ENCODE measurements at places on chromosomes 2 and 18.

- DNase-seq, result peak; percentile 26
Observed at GRCh38 chr2:25421289-25421688, 79.6 kb upstream of the DNMT3A start.

DNA sequence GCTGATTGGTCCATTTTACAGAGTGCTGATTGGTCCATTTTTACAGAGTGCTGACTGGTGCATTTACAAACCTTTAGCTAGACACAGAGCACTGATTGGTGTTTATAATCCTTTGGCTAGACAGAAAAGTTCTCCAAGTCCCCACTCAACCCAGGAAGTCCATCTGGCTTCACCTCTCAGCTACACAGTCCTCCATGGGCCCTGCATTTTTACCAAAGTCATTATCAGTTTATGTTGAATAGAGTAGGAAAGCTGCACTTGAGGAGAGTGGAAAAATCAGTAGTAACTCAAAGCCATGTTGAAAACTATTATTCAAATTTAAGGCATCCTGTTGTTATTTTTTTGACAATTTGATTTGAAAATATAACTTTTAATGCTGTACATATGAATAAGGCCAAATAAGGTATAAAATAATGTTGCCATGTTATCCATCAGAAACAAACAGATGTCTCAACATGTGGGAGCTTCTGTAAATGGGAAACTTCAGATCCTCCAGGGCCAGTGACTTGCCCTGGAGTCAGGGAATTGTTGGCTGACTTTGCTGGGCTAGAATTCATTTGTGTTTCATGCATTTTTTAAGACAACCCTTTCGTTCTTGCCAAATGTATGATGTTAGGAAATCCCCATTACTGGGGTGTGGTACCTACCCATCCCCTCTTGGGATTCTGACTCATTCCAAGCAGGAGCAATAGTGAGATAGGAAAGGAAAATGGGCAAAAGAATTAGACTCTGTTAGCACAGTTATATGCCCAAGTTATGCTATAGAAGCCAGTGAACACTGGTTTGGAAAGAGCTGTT, 37.8 kb upstream of the CCDC195 start:
- DNase-seq, result no peak

- DNase-seq, result no peak
Observed at GRCh38 chr2:37906131-37906530, 19.0 kb upstream of the RMDN2 start.

GRCh38 chr2:223647258-223647952, 45.2 kb upstream of the SCG2 start:
- no peak for DNase-seq

GRCh38 chr2:109287838-109288237, 158.8 kb downstream of the SH3RF3 start:
- DNase-seq, result no peak

GRCh38 chr2:48905696-48906095, 150.2 kb upstream of the LHCGR start:
- DNase-seq, result no peak

GRCh38 chr2:151032741-151033191, 228.9 kb downstream of the RBM43 start:
- no peak for DNase-seq

DNA sequence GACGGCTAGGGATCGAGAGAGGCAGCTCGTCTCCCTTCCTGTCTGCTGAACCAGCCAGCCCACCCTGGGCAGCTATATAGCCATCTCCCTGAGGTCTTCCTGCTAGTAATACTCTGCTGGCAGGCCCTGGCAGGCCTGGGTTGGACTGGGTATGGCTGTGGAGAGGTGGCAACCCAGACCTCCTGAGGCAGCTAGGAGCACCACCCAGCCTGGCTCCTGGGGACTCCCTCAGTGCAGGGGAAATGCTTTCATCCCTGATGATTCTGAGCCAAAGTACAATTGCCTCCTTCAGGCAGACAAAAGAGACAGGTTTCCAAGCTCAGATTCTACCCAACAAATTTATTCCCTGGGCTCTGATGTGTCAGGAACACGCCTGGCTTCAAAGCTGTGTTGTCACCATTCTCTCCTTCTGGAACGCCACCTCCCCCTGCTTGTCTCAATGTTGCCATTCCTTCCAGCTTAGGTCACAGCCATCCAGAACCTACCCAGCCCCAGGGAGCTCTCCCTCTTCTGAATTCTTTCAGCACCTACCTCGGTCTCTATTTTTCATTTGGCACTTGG, 4.7 kb upstream of the DNAJB2 start:
- no peak for DNase-seq

GRCh38 chr2:96212339-96212738, 3.7 kb upstream of the STARD7 start:
- DNase-seq, result no peak

GRCh38 chr2:50364511-50364910, 667.4 kb downstream of the NRXN1 start:
- no peak for DNase-seq

- no peak for DNase-seq
Observed at GRCh38 chr2:242060212-242060835, 190.8 kb downstream of the RTP5 start.

DNA sequence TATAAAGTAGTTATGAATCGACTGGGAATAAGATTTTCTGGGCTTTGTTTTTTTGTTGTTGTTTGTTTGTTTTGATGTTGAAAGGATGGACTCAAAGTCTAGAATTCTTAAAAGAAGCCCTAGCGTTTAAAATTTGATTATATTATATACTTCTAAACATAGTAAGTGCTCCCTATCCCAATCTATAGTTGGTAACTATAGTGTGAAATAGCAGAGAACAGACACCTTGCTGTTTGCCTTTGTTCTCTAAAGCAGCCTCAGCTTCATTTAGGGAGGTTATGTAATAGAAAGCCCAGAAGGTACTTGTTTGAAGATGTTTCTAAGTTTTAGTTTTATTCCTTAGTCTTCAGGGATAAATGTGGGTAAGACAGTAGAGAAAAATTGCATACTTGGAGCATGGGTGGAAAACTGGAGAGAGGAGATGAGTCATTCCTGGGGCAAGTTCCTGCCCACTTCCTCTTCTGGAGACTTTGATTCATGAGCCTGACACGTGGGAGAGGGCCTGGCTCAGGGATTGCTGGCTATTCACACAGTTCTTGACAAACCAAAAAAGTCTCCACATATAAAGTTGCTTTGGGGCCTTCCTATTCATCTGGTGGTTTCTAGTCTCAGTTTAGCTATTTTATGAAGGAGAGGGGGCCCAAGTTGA, 131.9 kb downstream of the MYO1B start:
- peak; percentile 52 for DNase-seq

- DNase-seq, result no peak
Observed at GRCh38 chr2:235740821-235741220, 247.0 kb downstream of the AGAP1 start.

DNA sequence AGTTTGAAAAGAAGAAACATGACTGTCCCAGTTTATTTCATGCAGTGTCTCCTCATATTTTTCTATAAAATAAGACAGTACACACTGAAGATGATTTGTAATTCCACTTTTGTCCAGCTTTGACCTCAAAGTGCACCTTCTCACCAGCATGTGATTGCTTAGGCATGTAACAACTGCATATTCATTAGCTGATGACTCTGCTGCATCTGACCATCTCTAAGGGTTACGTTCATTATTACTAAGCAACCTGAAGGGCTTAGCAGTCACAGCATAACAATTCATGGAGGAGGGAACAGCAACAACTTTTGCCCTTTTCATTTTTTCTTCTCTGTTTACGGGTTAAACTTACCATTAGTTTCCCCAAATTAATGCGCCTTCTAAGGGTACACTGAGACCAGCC, 330.6 kb upstream of the PIK3C3 start:
- DNase-seq, result no peak

- DNase-seq, result no peak
Observed at GRCh38 chr2:62783679-62784078, 78.2 kb downstream of the EHBP1 start.

DNA sequence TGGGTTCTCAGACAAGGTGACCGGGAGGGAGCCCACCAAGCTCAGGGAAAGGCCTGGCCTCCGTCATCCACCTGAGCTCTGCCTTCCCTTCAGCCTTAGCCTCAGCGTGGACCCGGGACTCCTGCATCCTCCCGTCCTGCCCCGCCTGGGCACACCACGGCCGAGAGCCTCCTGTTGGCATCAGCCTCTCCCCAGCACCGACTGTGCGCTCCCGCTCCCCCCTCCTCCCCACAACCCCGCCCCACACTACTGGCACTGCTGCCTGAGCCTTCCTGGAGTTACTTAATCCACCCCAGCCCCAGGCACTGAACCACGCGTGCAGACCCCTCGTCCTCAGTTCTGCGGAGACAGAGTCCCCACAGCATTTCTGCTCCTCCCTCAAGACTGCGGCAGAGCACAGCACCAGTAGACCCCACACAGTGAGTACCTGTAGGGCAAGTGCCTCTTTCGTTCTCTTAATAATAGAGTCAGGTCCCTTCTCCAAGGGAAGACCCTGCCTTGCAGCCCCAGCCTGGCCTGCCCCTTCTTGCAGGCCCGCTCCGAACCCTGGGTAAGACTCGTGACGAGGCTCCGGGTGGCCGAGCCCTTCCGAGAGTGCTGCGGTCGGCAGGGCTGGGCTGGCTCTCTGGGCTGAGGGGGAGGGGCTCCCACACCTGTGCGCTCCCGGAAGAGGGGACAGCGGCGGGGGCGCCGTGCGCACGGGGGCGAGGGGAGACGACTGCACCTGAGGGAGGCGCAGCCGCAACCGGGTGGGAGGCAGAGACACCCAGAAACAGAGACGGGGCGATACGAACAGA, at the start of gene AMER3:
TSS of gene AMER3 (plus strand) at position 285 of the 797 bp plus-strand sequence. CDS start 6,533 bp downstream, outside the sequence.
- no peak for DNase-seq

GRCh38 chr18:39886136-39886535, 2068.9 kb upstream of the PIK3C3 start:
- DNase-seq, result no peak

DNA sequence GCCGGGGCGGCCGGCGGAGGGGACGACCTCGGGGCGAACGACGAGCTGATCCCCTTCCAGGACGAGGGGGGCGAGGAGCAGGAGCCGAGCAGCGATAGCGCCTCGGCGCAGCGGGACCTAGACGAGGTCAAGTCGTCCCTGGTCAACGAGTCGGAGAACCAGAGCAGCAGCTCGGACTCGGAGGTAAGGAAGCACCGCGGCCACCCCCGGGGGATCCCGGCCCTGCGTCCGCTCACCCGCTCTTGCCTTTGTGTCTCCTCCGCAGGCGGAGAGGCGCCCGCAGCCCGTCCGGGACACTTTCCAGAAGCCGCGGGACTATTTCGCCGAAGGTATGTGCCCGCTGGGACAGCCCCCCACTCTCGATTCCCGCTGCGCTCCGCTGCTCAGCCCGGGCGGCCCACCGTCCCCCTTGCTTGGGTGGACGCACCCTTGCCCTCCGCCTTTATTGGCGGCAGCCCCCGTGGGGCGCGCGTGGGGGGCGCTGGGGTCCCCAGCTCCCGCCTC, 611 bp downstream of the TCF7L1 start:
- DNase-seq, result no peak
